ENCODE measurements at places on chromosomes 7 and 10. TPM values are rescaled to one million over a fixed set of nuclear protein-coding genes. Genes with fewer than 3 reads are reported as not detected.

- ATAC-seq: no peak
These were observed 205.1 kb upstream of the CXCL12 start for GRCh38 chr10:44589944-44590449.

DNA sequence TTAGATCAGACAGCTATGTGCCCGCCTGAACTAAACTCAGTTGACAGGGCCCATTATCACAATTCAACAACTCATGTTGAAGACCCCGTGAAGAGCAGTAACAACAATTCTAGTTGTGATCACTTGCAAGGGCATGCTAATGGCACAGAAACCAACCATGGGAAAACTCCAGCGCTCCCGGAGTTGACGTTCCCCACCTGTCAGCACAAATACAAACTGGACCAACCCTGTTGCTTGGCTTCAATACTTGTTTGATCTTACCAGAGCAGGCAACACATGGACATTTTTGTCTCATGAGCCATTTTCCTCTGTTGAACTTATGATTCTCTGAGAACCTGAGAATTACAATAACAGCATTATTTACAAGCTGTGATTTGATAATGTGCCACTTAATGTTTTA lies 119.0 kb upstream of the LANCL2 start:
- no peak for ATAC-seq

DNA sequence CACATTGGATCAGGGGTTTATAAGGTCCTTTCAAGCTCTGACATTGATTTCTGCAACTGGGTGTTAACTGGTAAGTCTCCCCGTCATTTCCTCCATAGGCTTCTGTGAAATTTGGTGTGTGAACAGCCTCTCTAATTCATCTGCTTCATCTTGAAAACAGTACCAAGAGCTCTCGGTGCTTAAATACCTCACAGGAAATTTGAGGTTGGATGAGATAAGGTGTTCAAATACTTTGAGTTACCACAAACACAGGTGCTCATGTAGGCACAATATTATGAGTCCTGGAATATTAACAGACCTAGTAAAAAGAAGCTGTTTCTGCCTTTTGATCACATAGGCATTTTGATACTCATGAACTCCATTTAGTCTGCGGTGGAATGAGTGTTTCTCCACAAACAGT lies 85.2 kb downstream of the RTKN2 start:
- no peak for ATAC-seq

GRCh38 chr10:43327986-43328385 lies 43.5 kb upstream of the FXYD4 start:
- no peak for ATAC-seq

DNA sequence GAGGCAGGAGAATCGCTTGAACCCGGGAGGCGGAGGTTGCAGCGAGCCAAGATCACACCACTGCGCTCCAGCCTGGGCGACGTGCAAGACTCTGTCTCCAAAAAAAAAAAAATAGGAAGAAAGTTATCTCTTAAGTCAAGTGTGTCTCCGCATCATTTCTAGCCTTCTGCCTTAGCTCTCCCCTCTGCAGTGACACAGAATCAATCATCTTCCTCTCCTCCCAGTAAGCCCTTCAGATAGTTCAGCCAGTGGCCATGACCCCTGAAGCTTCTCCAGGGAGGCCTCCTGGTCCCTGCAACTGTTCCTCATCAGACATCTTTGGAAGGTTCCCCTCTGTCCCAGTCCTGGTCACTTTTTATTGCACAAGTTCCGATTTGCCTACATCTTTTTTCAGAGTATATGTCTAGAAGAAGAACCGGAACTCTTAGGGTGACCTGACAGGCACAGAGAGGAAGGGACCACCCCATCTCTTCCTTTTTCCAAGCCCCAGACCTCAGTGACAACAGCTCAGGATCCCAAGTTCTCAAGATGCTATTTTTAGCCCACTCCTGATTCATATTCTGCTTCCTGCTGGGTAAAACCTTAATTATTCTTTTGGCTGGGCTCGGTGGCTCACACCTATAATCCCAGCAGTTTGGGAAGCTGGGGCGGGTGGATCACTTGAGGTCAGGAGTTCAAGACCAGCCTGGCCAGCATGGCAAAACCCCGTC lies 6.6 kb upstream of the RHBDD2 start:
- peak; percentile 22 for ATAC-seq

DNA sequence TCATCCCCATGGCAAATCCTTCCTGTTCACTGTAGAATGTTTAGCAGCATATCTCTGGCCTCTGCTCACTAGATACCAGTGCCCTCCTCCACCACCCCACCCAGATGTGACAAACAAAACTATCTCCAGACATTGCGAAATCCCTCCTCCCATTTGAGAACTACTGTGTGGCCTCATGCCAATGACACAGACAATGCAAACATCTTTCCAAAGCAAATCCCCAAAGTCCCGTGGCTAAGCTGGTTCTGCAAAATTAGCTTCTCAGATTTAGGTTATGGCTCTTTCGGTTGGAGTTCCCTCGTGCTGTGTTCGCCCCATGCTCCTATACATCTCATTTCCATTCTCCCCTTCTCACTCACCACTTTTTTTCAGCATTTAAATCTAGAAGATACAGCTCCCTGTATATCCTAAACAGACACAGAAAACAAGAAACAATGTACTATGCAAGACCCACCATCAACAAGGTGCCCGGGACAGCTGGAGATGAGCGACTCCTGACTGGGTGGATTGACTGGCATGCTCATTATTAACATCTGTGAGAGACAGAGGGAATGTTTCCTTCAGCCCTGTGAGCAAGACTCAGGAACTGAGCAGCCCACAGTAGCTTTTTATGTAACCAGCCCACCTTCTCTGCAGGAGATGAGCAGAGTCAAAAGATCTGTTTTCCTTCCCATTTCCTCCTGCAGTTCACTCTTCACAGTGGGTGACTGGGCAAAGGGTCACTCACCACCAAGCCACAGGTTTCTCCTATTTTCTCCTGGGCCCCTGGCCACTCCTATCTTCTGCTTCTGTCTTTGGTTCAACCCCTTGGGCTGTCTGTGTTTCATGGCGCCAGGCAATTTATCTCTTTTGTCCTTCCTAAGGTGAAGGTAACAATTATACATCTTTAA lies 225.7 kb upstream of the AOAH start:
- peak; percentile 48 for ATAC-seq

DNA sequence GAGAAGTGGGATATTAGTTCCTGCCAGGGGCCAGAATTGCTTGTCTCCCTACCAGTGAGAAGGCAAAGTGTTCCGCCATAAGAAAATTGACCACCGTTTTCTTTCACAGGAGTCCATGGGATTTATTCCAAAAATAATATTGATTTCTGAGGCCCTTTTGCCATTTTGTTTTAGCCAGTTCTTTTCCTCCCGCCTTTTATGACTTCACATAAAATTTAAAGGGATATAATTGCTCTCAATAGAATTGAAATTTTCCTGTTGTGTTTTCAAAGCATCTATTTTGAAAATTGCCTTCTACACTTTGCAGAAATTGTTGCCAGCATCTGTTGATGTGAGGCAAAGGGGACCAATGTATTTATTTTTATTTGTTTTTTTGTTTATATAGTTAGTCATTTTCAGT lies 53.6 kb downstream of the PLCE1 start:
- no peak for ATAC-seq

DNA sequence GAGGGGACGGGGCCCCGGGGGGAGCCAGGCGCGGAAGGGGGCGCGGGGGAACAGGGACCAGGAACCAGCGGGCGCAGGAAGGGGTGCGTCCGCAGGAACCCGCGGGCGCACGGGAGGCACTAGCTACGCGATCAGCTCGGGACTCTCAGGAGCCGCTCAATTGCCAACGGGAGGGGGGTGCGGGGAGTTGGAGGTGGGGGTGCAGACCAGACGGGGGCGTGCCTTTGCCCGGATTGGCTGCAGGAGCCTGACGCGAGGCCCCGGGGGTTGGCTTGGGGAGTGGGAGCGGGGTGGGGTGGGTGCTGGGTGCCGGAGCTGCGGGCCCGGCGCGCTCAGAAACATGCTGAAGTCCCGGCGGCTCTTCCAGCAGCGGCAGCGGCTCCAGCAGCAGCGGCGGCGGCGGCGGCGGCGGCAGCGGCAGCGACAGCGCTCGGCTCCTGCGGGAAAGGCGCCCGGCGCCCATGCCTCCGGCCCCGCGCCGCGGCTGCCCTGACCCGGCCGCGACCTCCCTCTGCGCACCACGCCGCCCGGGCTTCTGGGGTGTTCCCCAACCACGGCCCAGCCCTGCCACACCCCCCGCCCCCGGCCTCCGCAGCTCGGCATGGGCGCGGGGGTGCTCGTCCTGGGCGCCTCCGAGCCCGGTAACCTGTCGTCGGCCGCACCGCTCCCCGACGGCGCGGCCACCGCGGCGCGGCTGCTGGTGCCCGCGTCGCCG lies at the start of gene ADRB1:
ADRB1 (plus strand) TSS at position 335 of the 715 bp plus-strand sequence; CDS start at position 602, 267 bp downstream.
- peak; percentile 89 for ATAC-seq

DNA sequence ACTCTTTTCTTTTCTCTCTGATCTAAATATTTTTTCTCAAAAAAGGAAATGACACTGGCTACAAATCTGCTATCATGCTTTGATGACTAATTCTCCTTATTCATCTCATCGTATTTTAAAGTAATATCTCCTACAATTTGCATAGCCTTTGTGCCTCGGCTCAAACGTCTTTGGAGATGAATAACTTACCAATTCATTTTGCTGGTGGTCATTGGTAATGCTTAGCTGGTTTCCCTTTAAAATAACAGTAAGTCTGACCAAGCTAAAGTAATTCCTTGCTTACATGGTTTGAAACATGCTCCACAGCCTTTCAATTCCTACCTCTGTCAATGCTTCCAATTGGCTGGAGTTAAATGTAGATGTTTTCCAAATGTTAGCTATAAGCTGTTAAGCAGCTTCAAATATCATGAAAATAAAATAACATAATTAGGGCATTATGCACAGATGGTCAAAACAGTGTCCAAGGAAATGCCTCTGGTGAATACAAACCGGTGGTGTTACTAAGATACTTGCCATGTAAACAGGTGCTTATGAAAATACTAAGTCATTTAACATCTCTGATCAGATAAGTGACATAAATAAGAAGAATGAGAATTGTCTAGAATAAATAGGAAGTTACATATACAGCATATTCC lies 435.0 kb downstream of the POM121L12 start:
- ATAC-seq: no peak

DNA sequence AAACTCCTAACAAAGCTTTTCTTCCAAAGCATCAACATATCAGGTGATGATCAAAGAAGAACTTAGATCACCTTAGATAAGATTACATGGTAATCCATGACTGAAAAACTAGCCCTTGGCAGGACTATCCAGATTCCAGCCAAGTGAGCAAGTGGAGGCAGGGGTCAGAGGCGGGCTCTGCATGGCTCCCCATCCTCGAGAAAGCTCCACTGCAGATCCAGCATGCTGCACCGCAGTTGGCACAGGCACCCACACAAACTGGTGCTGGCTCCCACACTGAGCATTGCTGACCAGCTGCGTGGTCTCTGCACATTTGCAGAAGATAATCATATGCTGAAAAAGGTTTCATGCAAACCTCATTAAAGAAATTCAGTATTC lies 10.1 kb downstream of the PSAP start:
- ATAC-seq: no peak

DNA sequence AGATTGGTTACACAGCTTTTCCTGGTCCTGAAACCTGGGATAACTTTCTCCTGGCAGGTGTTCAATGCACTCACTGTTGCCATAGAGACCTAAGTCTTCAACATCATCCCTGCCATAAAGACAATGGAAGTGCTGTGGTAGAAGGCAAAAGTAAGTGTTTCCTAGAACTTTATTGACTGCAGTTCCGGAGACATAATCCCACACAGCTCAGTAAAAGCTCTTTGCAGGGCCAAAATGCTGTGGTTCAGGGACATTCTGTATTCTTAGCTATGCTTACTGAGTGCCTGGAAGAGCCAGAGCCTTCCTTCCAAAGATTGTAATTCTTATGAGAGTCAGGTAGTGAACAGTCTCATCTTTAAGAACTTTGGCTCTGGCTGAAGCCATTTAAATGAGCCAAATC lies 5.3 kb downstream of the WIPF3 start:
- ATAC-seq: no peak

GRCh38 chr10:112756235-112756527 lies 193.9 kb upstream of the TCF7L2 start:
- ATAC-seq: no peak

DNA sequence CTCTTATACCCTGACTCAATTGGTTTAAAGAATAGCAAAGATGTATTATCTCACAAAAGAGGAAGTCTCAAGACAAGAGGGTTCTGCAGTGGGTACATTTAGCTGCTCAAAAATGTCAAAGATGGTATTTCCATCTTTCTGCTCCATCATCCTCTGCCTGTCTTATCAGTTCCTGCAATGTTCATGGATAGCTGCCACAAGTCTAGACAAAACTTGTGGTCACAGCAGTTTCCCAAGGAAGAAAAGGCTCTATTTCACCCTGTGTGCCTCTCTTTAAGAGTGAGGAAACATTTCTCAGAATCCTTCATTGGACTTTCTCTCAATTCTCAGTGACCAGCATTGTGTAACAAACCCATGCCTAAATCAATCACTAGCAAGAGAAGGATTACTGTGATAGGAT lies 634.2 kb upstream of the AUTS2 start:
- no peak for ATAC-seq

DNA sequence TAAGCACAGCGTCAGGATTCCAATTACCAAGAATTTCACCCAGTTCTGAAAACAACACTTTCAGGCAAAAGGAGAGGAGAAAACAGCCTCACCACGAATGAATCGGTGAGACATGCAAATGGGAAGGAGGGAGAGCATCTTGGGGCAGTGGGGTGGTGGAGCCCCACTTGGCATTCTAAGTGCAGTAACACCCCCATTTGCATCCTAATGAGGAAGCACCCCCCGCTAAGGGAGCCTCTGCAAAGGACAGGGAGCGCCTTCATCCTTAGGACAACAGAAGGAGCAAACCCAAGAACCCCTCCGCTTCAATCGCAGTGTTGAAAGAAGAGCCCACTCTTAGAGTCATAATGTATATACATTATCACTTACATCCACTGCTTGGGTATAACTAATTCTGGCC lies 46.8 kb downstream of the NRAP start:
- no peak for ATAC-seq

- no peak for ATAC-seq
These were observed 806.5 kb downstream of the PHTF2 start for GRCh38 chr7:78605119-78605518.

Gene SORBS1
- 1,913 TPM for total RNA-seq

Gene CTTNBP2
- 17.4 TPM for total RNA-seq

Gene MYOZ1
- not detected for total RNA-seq

Gene PGAM2
- not detected for total RNA-seq

Gene NPSR1
- not detected for total RNA-seq

Gene EIF3A
- 137 TPM for total RNA-seq

Gene PHKG1
- not detected for total RNA-seq

Gene FZD8
- total RNA-seq: 8.1 TPM

Gene ADRB1
- total RNA-seq: 1.8 TPM

Gene TIMM23B
- 14.1 TPM for total RNA-seq

Gene GNGT1
- not detected for total RNA-seq
